Posterior vena cava (tissue), 2 donors: ENCODE measurements at places on chromosomes 5 and 9.

DNA sequence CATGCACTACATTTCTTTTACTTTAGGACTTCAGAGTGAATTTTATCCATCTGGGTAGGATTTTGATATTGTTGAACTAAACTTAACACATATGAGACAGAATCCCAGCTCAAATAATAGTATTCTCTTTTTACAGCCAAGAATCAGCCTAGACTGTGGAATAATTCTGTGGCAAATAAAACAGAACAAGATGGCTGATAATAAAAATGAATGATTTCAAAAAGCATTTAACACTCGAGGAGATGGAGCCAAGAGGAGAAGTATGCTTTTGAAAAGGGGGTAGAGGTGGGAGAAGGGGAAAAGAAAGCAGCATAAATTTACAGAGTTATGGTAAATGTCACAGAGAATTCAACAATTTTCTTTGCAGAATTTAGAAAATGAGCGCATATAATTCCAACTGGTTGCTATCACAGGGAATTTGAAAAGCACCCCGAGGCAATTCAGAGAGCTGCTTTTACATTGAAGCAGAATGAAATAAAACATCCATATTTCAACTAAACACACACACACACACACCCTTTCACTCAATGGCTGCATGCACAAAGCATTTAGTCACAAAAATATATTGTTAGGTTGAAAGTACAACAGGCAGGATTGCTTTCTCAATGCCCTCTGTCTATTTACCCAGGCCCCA lies 60.2 kb upstream of the DMAC1 start:
- no peak for DNase-seq

GRCh38 chr5:61866930-61867329 lies 439.1 kb upstream of the KIF2A start:
- no peak for DNase-seq

DNA sequence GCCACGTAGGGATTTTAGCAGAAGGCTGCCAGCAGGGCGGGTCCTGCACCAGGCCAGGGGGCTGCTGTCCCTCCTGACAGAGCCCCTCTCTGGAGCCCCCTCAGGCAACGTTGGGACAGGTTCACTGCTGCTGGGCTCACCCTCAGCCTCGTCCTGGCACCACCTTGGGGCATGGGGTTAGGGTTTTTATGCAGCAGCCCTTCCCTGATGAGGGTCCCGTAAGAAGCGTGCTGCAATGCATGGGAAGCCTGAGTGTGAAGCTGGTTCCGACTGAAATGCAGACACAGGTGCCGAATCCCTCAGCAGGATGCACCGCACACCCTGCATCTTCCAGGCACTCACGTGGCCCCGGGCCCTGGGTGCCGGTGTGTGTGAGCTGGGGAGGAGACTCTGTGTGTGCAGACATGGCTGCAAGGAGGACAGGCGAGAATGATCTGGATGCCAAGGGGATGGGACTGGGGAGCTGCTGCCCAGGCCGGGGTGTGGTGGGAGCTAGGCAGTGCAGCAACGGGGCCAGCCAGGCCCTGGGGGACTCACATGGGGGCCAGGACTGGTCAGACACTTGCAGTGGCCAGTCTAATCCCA lies 27.1 kb downstream of the ZDHHC11B start:
- peak; percentile 86 for DNase-seq

DNA sequence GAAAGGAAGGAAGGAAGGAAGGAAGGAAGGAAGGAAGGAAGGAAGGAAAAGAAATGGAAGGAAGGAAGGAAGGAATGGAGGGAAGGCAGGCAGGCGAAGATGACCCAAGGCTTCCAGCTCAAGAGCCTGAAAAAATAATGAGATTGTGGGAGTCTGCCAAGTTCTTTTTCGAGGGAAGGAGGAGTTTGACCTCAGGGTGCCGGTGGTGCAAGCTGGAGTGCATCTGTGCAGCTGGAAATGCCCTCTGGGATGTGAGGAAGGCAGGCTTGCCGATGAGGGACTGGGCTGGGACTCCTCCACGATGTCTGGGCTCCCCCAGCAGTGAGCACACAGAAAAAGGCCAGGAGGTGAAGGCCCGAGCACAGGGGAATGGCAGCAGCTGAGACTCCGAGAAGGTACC lies 154.9 kb upstream of the DAPK1 start:
- peak; percentile 82 for DNase-seq

- DNase-seq, result no peak
Observed at GRCh38 chr9:126049088-126049487, 277.5 kb upstream of the MVB12B start.

- no peak for DNase-seq
Observed at GRCh38 chr5:107564931-107565372, 105.8 kb downstream of the EFNA5 start.

- DNase-seq, result no peak
Observed at GRCh38 chr9:89524963-89525362, 27.1 kb upstream of the SEMA4D start.

GRCh38 chr9:15231788-15232635 lies 75.0 kb downstream of the TTC39B start:
- DNase-seq, result no peak

DNA sequence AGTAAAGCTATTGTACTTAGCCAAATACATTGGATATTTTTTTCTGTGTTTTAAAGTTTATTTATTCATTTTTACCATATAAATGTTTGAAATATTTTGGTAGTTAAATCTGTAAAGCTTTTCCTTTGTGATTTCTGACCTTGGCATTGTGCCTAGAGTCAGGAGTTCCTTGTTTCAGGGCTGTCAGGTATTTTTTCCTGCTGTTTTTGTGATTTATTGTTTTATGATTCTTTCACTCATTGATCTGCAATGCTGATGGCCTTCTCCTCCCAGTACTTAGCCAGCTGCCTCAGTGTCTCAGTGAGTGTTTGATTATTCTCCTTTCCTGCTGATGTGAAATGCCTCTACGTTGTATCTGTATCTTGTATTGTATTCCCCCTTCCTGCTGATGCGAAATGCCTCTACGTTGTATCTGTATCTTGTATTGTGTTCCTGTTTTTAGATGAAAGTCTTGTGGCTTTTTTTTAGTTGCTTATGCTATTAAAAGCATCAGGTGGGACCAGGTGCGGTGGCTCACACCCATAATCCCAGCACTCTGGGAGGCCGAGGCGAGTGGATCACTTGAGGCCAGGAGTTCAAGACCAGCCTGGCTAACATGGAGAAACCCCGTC lies 61.0 kb downstream of the EHMT1 start:
- DNase-seq, result peak; percentile 60

DNA sequence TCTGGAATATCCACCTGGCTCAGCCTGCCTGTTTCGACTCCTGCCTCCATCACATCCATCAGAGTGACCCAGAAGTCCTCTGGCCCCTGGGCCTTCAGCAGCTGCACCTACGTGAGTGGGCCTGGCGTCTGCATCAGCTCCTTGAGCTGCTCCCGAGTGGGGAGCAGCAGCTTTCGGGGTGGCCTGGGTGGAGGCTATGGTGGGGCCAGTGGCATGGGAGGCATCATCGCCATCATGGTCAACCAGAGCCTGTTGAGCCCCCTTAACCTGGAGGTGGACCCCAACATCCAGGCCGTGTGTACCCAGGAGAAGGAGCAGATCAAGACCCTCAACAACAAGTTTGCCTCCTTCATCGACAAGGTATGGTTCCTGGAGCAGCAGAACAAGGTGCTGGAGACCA lies 83.0 kb downstream of the SEC61B start:
- no peak for DNase-seq

- DNase-seq, result no peak
Observed at GRCh38 chr9:1698991-1699390, 316.2 kb upstream of the SMARCA2 start.

- no peak for DNase-seq
Observed at GRCh38 chr9:98658951-98659351, 49.8 kb downstream of the GABBR2 start.

DNA sequence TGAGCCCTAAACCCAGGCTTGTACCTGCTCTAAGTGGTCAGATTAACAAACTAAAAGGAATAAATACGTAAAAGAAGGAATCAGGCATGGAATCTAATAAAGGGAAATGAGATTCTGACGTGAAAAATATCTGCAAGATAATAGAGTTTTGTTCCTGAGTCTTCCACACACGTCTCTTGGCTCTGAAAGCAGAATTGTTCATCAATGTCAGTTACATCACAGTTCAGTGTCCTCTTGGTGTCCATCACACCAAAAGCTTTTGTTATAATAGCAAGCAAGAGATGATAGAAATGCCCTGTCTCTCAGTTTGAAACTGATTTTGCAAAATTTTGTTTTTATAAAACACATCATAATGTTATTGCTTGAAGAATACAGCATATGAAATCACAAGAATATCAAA lies 34.7 kb upstream of the NMUR2 start:
- no peak for DNase-seq

DNA sequence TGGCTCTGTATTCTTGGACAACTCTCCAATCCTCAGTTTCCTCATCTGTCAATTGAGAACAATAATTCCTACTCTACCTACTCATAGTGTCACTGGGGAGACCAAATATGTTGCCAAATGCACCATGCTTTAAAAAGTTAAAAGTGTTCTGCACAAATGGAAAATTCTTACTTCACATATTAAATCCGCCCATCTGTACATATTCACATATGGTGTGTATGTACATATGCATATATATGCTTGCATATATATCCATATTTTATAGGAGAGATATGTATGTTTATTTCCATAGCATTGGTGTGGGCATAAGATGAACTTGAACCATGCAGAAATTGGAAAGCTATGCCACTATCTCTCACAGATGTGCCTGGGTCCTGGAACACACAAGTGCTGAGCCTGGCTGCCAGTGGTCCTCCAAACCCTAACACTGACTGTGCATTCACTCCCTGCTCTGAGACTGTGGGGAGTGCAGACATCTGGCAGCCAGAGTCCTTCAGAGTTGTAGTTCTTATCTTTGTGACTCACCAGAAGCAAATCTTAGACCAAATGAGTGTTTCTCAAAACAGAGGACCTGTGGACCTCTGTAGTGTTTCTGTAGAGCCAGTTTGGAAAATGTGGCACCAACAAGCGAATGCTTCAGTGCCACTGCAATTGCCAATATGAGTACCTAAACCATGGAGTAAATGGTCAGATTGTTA lies 168.7 kb downstream of the GRIA1 start:
- DNase-seq, result no peak

- DNase-seq, result no peak
Observed at GRCh38 chr5:125152044-125152443, 405.6 kb upstream of the ZNF608 start.

DNA sequence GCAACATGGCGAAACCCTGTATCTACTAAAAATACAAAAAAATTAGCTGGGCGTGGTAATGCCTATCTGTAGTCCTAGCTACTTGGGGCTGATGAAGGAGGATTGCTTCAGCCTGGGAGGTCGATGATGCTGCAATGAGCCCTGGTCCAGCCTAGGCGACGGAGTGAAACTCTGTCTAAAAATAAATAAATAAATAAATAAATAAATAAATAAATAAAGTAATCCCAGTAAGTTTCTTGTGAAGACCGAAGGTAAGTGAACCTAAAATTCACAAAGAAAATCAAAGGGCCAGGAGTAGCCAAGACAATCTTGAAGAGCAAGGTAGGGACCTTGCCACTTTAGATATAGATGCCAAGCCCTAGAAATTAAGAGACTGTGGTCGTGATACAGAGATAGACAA lies 68.1 kb upstream of the DHFR start:
- no peak for DNase-seq

DNA sequence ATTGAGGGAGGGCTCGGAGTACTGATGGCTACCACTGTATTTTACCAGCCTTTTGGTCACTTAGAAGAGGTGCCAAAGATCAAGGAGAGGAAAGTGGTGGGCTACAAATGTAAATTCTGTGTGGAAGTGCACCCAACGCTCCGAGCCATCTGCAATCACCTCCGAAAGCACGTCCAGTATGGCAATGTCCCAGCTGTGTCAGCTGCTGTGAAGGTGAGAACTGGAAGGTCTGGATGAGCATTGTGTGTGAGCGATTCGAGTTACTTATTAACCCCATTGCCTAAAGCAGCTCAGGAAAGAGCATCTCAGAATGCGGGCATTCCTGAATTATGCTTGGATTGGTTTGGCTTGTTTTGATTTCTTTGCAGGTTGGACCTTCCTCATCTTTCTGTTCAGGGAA lies 67.5 kb downstream of the ZNF462 start:
- DNase-seq, result no peak

DNA sequence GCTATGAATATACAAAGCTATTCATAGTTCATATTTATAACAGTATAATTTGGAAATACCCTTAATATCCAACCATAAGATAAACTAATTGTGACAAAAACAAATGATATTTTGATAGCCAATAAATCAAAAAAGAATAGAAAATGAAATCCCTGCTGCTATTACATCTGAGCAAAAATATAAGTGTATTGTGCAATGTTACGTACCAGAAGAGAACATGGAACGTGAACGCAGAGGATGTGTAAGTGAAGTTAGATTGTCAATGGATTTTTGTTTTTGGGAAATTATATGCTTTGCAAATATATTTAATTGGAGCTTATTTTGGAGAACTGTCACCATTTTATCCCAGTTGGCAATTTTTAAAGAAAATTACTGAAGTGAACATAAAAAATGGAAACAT lies 15.4 kb downstream of the GCNT1 start:
- DNase-seq, result no peak

GRCh38 chr9:123358181-123358905 lies 2.3 kb downstream of the CRB2 start:
- DNase-seq, result no peak

DNA sequence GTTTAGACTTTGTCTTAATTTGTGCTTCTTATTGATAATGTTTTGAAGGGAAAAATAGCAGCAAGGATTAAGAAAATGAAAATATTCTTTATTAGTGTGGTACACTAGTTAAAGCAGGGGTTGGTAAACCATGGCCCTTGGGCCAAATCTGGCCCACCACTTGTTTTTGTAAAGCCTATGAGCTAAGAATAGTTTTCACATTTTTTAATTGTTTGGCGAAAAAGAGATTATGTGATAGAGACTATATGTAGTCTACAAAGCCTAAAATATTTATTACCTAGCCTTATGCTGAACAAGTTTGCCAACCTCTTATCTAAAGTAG lies 57.2 kb downstream of the KCNN2 start:
- no peak for DNase-seq

DNA sequence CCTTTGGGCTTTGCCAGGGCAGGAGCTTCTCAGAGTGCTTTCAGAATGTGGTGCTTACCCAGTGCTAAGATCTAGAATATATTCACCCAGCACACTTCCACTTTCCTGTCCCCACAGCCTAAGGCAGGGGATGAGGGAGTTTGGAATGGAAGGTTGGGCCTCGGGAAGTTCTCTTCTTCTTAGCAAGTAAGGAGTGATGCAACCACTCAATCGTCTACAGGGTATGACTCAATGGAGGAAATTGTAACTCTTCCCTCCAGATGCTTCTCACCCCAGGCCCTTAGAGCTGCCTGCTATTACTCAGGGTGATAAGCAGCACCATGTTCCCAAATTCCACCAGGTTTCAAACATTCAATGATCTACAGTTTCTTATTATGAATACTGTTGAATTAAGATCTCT lies 30.8 kb upstream of the AGGF1 start:
- no peak for DNase-seq

GRCh38 chr5:166750376-166750775 lies 1541.1 kb upstream of the WWC1 start:
- DNase-seq, result no peak
